ENCODE measurements at places on chromosomes 11 and 22. TPM values are rescaled to one million over a fixed set of nuclear protein-coding genes. Genes with fewer than 3 reads are reported as not detected.

The PRRG4 gene
- total RNA-seq = 0.43 TPM

The E2F8 gene
- total RNA-seq = 16.5 TPM

The CRYBA4 gene
- not detected for total RNA-seq

The APBB1 gene
- 51.6 TPM for total RNA-seq

The RAPSN gene
- not detected for total RNA-seq

The TTC36 gene
- not detected for total RNA-seq

The ISX gene
- not detected for total RNA-seq

The MAPK8IP2 gene
- total RNA-seq = 0.10 TPM

The GLYATL1 gene
- not detected for total RNA-seq

The P2RY6 gene
- not detected for total RNA-seq

The ANKK1 gene
- 0.15 TPM for total RNA-seq

The OR52I1 gene
- total RNA-seq = not detected

The NCAM1 gene
- not detected for total RNA-seq

The APOA1 gene
- not detected for total RNA-seq

The RAB39A gene
- 0.71 TPM for total RNA-seq

The PANX3 gene
- not detected for total RNA-seq

The RAC2 gene
- total RNA-seq = 714 TPM

The OR5D18 gene
- not detected for total RNA-seq

The TMEM45B gene
- 4.9 TPM for total RNA-seq

The TMEM191B gene
- total RNA-seq = not detected

The SLC25A18 gene
- total RNA-seq = not detected

The OR4A16 gene
- not detected for total RNA-seq
